ENCODE measurements at places on chromosomes 7 and 10. TPM values are rescaled to one million over a fixed set of nuclear protein-coding genes. Genes with fewer than 3 reads are reported as not detected.

Gene OR2A2
- total RNA-seq, result not detected

Gene NYAP1
- total RNA-seq, result 0.37 TPM

Gene MPLKIP
- total RNA-seq, result 36.3 TPM

Gene ZEB1
- total RNA-seq, result 79.8 TPM

Gene ZNF727
- 0.12 TPM for total RNA-seq

Gene RPEL1
- not detected for total RNA-seq

Gene CCL24
- total RNA-seq, result not detected

Gene FRAT2
- 10.8 TPM for total RNA-seq

Gene PPP1R17
- total RNA-seq, result not detected

Gene HOXA3
- not detected for total RNA-seq

Gene SCIN
- total RNA-seq, result not detected

Gene ANXA8L1
- total RNA-seq, result not detected

Gene WNT16
- total RNA-seq, result not detected

Gene CDK1
- 104 TPM for total RNA-seq

Gene CLDN4
- total RNA-seq, result not detected

Gene MDH2
- total RNA-seq, result 292 TPM

Gene RP9
- 22.6 TPM for total RNA-seq

Gene MPP7
- total RNA-seq, result 0.15 TPM

Gene SEC31B
- total RNA-seq, result 50.5 TPM

Gene NEUROG3
- not detected for total RNA-seq

Gene ANKRD30A
- total RNA-seq, result not detected

Gene CPN1
- total RNA-seq, result not detected

Gene PSD
- 9.9 TPM for total RNA-seq

Gene MSMB
- total RNA-seq, result not detected

Gene AGR2
- not detected for total RNA-seq

All from activated T-helper 1 cell treated with anti-CD3 and anti-CD28 coated beads, Interleukin-12 subunit alpha, Interleukin-12 subunit beta, Interleukin-2, Interleukin-4 antibody, amounts not matched to agents 30 ng/mL and 10 ng/mL and 1 ng/mL, durations not matched to agents 14 hours and 24 hours and 36 hours (primary cell).